ENCODE measurements at places on chromosomes 3 and 15. TPM values are rescaled to one million over a fixed set of nuclear protein-coding genes. Genes with fewer than 3 reads are reported as not detected.

GOLGA8N gene
- total RNA-seq = 0.24 TPM

PATL2 gene
- 0.86 TPM for total RNA-seq

DNA sequence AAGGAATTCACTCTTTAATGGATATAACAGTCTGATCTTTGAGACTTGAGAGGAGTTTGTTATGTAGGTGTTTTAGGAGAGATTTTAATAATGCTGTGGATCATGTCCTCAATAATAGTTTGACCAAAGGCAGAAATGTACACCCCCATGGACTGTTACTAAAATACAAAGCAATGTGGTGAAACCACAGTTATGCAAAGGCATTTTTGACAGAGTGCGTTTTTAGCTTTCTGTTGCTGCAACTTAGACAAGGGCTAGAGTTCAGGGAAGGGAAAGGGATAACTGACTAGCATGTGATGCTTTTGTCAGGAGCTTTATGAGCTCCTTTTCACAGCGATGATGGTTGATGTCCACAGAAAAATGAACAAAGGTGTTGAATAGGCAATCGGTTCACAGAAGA is 3.6 kb upstream of the STARD5 start:
- no peak for DNase-seq

GRCh38 chr3:29156086-29156715 is 124.7 kb upstream of the RBMS3 start:
- DNase-seq = no peak

DNA sequence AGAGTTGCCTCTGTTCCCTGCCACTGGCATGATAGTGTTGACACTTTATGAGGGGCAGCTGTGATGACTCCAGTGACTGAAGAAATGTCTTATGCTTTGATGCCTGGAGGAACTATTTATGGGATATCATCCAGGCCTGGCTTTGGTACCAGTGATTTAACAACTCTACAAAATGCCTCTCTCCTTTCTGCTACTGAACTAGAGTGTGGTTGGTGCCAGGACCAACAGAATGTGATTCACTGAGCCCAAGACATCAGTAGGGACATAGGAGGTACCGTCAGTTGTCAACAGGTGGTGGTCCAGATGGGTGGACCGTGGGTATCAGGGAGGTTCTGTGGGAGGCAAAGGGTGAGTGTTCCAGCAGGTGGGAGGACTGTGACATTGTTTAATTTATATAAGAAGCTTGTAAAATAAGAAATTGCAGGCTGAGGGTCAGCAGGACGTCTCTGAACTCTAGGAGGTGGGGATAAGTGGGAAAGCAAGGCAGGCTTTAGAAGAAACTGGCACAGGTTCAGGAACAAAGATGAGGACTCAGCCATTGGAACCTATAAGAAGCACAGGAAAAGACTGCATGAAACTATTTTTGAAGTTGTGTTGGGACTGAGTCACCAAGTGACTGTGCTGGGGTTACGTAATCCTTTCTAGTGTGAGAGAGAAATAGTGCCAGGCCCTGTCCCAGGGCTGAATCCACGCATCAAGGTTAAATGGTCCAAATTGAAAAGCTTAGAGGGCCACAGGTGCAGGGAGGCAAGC is 28.5 kb upstream of the SLC7A14 start:
- DNase-seq = no peak

- DNase-seq = no peak
Measured at GRCh38 chr3:167246252-167246651, 133.8 kb downstream of the ZBBX start.

DNA sequence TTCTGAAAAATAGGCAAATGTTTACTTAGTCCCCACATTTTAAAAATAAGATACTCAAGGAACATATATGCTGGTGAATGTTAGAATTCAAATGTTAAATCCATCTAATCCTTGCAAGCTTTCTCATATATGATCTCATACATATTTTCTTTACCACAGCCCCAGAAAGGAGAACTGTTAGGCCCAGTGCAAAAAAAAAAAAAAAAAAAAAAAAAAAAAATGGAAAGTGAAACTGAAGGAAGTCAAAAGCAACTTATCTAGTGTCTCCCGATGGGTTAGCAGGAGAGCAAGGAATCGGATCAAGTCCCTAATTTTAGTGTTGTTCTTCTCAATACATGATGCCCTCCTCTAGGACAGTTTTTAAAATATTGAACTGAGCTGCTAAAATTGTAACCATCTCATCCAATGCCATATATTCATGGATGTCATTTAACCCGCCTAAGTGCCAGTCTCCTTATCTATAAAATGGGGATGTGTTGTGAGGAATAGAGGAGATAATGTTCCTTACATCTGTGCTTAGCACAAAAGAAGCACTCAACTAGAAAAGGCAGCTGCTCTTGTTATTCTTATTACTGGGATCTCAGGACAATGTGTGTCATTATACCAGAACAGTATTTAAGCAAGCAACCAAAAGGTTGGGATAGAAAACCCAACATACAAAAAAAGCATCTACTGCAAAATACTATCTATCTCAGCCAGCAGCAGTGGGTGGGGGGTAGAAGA is 279.7 kb downstream of the MAGI1 start:
- no peak for DNase-seq

DNA sequence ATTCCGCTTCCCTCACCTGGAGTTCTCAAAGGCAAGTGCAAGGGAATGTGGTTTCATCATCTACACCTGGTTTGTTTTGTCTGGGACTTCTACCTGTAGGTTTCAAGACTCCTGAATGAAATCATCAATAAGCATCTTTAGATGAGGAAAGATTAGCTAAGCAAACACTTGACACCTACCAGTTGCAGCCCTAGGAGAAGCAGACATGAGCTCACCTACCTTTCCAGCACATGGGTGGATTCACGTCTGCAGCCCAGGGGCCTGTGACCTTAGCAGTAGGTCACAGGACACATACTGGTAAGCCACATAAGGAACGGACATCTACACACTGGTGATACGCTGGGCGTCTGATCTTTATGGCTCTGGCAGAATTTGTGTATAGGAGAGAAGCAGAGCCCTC is 26.7 kb downstream of the SLCO2A1 start:
- no peak for DNase-seq

DNA sequence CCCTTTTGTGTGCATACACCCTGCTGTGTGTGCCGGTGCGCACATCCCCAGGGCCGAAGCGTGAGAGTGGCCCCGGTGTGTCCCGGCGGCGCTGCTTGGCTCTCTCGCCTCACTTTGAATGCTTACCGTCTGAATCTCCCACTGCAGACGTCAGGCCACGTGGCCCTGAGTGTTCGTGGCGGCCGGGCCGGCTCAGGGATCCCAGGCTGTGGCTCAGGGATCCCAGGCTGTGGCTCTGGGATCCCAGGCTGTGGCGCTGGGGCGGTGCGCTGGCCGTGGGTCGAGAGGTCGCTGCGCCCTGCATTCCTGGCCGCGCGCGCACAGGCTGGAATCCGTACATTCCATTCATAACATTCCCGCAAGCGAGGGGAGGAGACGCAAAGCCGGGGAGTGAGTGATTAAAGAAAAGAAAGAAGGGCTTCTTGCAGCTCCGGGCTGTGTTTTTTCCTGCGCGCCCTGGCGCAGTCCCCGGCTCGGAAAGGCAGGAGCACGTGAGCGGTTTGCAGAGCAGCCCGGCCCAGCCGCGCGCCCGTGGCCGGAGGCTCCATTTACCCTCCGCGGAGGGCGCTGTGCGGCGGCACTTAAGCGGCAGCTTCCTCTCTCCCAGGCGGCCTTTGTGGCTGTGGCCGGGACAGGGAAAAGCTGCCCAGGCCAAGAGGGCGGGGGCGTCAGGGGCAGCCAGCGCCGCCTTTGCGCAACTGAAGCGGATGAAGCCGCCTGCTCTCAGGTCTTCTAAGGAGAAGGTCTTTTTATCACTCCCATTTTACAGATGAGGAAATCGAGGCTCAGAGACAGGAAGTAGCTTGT is 87.0 kb upstream of the ALDH1L1 start:
- DNase-seq = no peak

DNA sequence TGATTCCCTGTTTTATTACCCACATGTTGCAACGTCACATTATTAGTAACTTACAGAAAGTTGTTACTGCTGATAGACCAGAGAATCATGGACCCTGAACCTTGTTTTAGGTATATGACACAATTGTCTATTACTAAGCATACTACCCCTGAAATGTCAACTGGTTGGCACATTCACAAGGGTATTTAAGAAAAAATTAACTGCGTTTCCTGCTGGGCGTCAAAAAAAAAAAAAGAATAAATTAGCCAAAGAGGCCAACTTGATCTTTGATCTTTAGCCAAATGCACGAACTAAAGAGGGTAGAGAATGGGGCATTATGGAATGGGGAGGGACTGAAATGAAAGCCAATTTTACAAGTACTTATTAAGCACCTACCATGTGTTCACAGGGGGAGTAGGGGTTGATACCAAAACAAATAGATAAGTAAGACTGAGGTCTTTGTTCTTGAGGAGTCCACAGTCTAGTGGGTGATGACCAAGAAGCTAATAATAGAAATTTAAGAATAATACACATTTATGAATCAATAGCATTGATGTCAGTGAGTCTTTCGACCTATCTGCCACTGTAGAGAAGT is 17.8 kb upstream of the MUC13 start:
- no peak for DNase-seq
